ENCODE measurements at places on chromosomes 2 and 18. TPM values are rescaled to one million over a fixed set of nuclear protein-coding genes. Genes with fewer than 3 reads are reported as not detected.

The OR6B3 gene
- total RNA-seq: not detected

The C2orf78 gene
- not detected for total RNA-seq

The SERPINB11 gene
- total RNA-seq: not detected

The FAM237A gene
- total RNA-seq: not detected

The SKA1 gene
- total RNA-seq: 37.5 TPM

The CYTIP gene
- total RNA-seq: 302 TPM

The FBXO48 gene
- total RNA-seq: 1.5 TPM

The VSNL1 gene
- not detected for total RNA-seq

The CYRIA gene
- 0.16 TPM for total RNA-seq

The SYT4 gene
- total RNA-seq: not detected

The EMILIN1 gene
- total RNA-seq: 0.62 TPM

The PPP1R1C gene
- total RNA-seq: not detected

The CIB4 gene
- not detected for total RNA-seq

The GPR35 gene
- 7.6 TPM for total RNA-seq

The VWC2L gene
- total RNA-seq: not detected

GRCh38 chr2:112023707-112024106 is 31.4 kb upstream of the TMEM87B start:
- no peak overlapping the region for H3K27ac ChIP-seq
- H3K36me3 ChIP-seq: no peaks in the 10 kb centered on the region
- no peaks in the 10 kb centered on the region for H3K27me3 ChIP-seq
- no peaks in the 10 kb centered on the region for H3K4me1 ChIP-seq
- DNase-seq: no peak

- peaks cover 9% of the 10 kb centered on the region for H3K4me1 ChIP-seq
- H3K4me3 ChIP-seq: no peak overlapping the region
- H3K36me3 ChIP-seq: no peaks in the 10 kb centered on the region
- H3K27ac ChIP-seq: no peak overlapping the region
- no peak for DNase-seq
- peaks cover 60% of the 10 kb centered on the region for H3K27me3 ChIP-seq
These were observed 269.0 kb downstream of the TCF4 start for GRCh38 chr18:55318951-55319441.

GRCh38 chr2:43519643-43520221 is 76.1 kb downstream of the THADA start:
- no peak for DNase-seq
- peaks cover 15% of the 10 kb centered on the region for H3K4me1 ChIP-seq
- peaks cover 8% of the 10 kb centered on the region for H3K36me3 ChIP-seq
- H3K4me3 ChIP-seq: no peak overlapping the region
- H3K27ac ChIP-seq: no peak overlapping the region
- no peaks in the 10 kb centered on the region for H3K27me3 ChIP-seq

- no peak for DNase-seq
- H3K4me1 ChIP-seq: peaks cover 45% of the 10 kb centered on the region
- H3K36me3 ChIP-seq: peaks cover 41% of the 10 kb centered on the region
- peak overlapping the region; percentile 55 for H3K4me3 ChIP-seq
These were observed 3.8 kb downstream of the CREB1 start for GRCh38 chr2:207533461-207534008.

DNA sequence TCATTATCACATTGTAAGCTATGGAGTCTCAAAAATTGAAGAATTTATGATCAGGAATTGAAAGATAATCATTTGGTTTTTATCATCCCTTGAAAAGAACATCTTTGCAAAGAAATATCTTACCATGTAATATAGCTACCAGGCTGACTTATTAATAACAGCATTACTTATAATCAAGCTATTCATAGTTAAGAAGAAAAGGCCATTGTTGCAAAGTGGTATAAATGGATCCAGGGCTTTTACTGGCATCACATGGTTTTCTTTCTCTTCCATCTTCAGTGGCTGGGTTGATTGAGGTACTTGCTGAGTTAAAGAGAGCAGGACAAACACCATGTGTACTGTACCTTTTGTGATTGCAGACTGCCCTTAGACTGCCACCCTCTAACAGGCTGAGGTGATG is 39.6 kb downstream of the MFSD6 start:
- no peak overlapping the region for H3K4me3 ChIP-seq
- peaks cover 55% of the 10 kb centered on the region for H3K4me1 ChIP-seq
- no peak overlapping the region for H3K27ac ChIP-seq
- no peak for DNase-seq
- peaks cover 15% of the 10 kb centered on the region for H3K36me3 ChIP-seq
- H3K27me3 ChIP-seq: no peaks in the 10 kb centered on the region

- H3K4me1 ChIP-seq: peaks cover 18% of the 10 kb centered on the region
- no peak overlapping the region for H3K4me3 ChIP-seq
- H3K27ac ChIP-seq: no peak overlapping the region
- DNase-seq: no peak
These were observed 3.1 kb upstream of the SPAG16 start for GRCh38 chr2:213281156-213281555.

- no peak overlapping the region for H3K4me3 ChIP-seq
- no peaks in the 10 kb centered on the region for H3K27me3 ChIP-seq
- H3K27ac ChIP-seq: no peak overlapping the region
- no peaks in the 10 kb centered on the region for H3K36me3 ChIP-seq
- DNase-seq: no peak
These were observed 76.0 kb upstream of the SESTD1 start for GRCh38 chr2:179340678-179341077.

GRCh38 chr2:105697781-105698449 is 46.8 kb upstream of the NCK2 start:
- H3K27ac ChIP-seq: no peak overlapping the region
- no peak for DNase-seq
- H3K4me1 ChIP-seq: no peaks in the 10 kb centered on the region
- H3K27me3 ChIP-seq: no peaks in the 10 kb centered on the region
- no peaks in the 10 kb centered on the region for H3K36me3 ChIP-seq

- peak overlapping the region; percentile 97 for H3K27ac ChIP-seq
- peak overlapping the region; percentile 92 for H3K4me3 ChIP-seq
- no peaks in the 10 kb centered on the region for H3K27me3 ChIP-seq
- no peak for DNase-seq
These were observed 1.5 kb upstream of the UGP2 start for GRCh38 chr2:63840081-63840784.

- H3K36me3 ChIP-seq: peaks cover 3% of the 10 kb centered on the region
- no peak for DNase-seq
- no peaks in the 10 kb centered on the region for H3K27me3 ChIP-seq
- no peak overlapping the region for H3K27ac ChIP-seq
- no peak overlapping the region for H3K4me3 ChIP-seq
- H3K4me1 ChIP-seq: peaks cover 5% of the 10 kb centered on the region
These were observed 29.3 kb downstream of the SERPINE2 start for GRCh38 chr2:224009605-224010315.

GRCh38 chr2:227436436-227437174 is 35.4 kb upstream of the AGFG1 start:
- H3K4me1 ChIP-seq: peaks cover 6% of the 10 kb centered on the region
- peaks cover 17% of the 10 kb centered on the region for H3K36me3 ChIP-seq
- DNase-seq: no peak
- H3K27ac ChIP-seq: no peak overlapping the region
- no peaks in the 10 kb centered on the region for H3K27me3 ChIP-seq

- no peak for DNase-seq
- no peak overlapping the region for H3K4me3 ChIP-seq
- H3K27ac ChIP-seq: peak overlapping the region; percentile 57
- H3K36me3 ChIP-seq: peaks cover 12% of the 10 kb centered on the region
- H3K4me1 ChIP-seq: no peaks in the 10 kb centered on the region
- no peaks in the 10 kb centered on the region for H3K27me3 ChIP-seq
These were observed 252.3 kb downstream of the MBD5 start for GRCh38 chr2:148273158-148273691.

GRCh38 chr2:171185941-171186340 is 25.2 kb upstream of the TLK1 start:
- H3K36me3 ChIP-seq: no peaks in the 10 kb centered on the region
- H3K4me3 ChIP-seq: no peak overlapping the region
- peaks cover 5% of the 10 kb centered on the region for H3K27me3 ChIP-seq
- no peak overlapping the region for H3K27ac ChIP-seq

DNA sequence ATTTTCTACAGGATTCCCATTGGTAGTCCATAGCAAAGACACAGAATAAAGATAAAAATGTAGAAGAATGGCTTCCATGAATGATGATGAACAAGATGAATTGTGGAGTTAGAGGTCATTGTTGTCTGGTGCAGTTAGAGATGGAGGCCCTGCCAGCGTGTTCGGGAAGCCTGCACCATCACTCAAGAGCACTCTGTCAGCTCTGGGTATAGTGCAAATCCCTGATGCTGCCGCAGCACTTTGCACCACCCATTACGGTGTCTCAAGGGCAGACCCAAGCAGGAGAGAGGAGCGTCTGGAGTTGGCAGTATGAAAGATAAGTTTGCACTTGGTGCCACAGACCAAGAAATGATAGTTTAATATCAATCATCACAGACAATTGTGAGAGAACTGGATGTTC is 181.6 kb upstream of the CHST9 start:
- H3K36me3 ChIP-seq: no peaks in the 10 kb centered on the region
- H3K4me1 ChIP-seq: no peaks in the 10 kb centered on the region
- no peak overlapping the region for H3K4me3 ChIP-seq
- no peak for DNase-seq
- H3K27ac ChIP-seq: no peak overlapping the region

- H3K27me3 ChIP-seq: no peaks in the 10 kb centered on the region
- no peak for DNase-seq
- no peak overlapping the region for H3K27ac ChIP-seq
- H3K36me3 ChIP-seq: peaks cover 14% of the 10 kb centered on the region
These were observed 38.0 kb upstream of the SLC16A14 start for GRCh38 chr2:230106771-230107170.

DNA sequence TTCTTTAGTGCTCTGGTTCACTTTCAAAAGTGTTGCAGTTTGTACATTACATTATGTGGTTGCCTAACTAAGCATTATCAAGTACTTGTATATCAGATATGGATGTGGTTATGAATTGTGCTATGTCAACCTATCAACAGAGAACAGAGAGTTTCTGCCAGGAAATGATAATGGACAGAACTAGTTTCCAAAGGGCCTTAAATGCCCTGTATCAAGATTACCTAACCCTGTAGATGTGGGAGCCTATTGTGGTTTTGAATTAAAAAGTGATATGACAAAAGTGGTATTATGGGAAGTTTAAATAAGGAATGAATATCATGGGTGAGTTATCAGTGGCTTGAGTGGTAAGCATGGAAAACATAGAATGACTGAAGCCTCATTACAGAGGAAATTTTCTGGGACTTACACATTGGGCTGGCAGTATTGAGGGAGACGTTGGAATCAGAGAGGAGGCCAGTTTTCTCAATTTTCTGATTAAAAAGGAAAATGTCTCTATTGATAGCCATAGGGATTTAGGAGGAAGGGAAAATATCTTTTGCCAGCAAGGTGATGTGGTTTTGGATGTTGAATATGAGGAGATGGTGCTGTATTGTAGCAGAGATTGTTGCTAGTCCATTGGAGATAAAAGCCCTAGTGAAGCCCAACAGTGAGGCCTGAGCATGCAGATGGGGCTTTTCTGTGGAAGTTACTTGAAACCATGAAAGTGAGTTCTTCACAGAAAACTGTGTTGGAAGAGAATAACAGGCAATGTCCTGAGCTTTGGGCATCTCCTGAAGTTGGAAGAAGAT is 140.7 kb downstream of the TTC27 start:
- H3K4me1 ChIP-seq: peaks cover 4% of the 10 kb centered on the region
- DNase-seq: no peak
- no peak overlapping the region for H3K4me3 ChIP-seq
- H3K27ac ChIP-seq: no peak overlapping the region
- H3K36me3 ChIP-seq: peaks cover 13% of the 10 kb centered on the region

GRCh38 chr2:68918497-68918896 is 34.2 kb downstream of the GKN2 start:
- no peaks in the 10 kb centered on the region for H3K4me1 ChIP-seq
- H3K27me3 ChIP-seq: no peaks in the 10 kb centered on the region
- H3K4me3 ChIP-seq: no peak overlapping the region

DNA sequence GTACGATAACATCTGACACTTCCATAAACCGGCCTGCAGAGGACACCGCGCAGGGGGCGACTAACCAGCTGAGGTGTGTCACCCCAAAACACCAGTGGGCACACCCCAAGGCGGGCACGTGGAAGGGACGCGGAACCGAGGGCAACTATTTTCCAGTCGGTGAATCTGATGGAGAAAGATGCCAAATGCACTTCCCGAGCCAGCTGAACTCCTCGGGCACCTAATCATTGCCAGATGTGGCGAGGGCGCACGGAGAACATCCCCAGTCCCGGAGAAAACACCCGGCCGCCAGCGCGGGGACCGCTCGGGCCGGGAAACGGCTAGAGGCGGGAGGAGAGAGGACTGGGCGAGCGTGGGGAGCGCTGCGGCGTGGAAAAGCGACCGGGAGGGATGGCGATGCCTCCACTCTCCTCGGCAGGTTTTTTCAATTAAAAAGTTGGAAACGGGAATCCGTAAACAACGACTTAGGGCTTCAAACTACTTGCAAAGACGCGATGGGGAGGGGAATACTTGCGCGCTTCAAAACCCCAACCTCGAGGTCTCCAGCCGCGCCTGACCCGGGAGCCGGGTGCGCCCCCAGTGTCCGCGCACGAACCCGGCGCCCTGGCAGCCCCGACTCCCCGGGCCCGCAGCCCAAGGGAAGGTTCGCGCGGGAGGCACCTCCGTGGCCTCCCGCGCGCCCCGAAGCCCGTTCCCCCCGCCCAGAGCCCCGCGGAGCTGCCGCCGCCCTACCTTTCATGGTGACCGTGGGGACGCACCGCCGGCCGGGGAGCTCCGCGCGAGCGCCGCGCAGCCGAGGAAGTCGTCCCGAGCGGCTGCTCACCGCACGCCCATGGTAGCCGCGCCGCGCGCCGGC is 497 bp downstream of the COLEC12 start:
- no peaks in the 10 kb centered on the region for H3K36me3 ChIP-seq
- no peak for DNase-seq
- no peak overlapping the region for H3K27ac ChIP-seq
- H3K27me3 ChIP-seq: peaks cover 66% of the 10 kb centered on the region
- no peak overlapping the region for H3K4me3 ChIP-seq

GRCh38 chr2:66899648-66900047 is 464.7 kb downstream of the MEIS1 start:
- no peaks in the 10 kb centered on the region for H3K27me3 ChIP-seq
- H3K4me1 ChIP-seq: no peaks in the 10 kb centered on the region
- no peak overlapping the region for H3K27ac ChIP-seq
- H3K36me3 ChIP-seq: no peaks in the 10 kb centered on the region
- no peak for DNase-seq
- H3K4me3 ChIP-seq: no peak overlapping the region

- DNase-seq: no peak
- no peaks in the 10 kb centered on the region for H3K36me3 ChIP-seq
- peaks cover 6% of the 10 kb centered on the region for H3K4me1 ChIP-seq
- no peak overlapping the region for H3K27ac ChIP-seq
These were observed 83.1 kb downstream of the UPP2 start for GRCh38 chr2:158184556-158185343.

DNA sequence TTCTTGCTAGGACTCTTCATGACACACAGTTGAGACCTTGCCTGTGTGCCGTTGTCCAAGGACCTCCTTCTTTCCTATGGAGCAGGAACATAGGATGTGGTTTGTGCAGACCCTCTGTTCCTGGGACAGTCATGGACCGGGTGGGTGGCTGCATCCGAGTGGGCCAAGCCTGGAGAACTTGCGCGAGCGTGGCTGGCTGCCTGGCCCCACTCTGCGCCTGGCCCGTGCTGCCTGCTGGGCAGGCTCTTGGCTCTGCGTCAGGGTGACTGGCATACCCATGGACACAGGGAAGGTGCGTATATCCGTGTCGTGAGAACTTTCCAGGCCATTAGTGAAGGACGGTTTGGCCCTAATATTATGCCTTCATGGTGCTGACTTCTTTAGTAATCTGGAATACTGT is 68.2 kb downstream of the DCDC2C start:
- no peaks in the 10 kb centered on the region for H3K36me3 ChIP-seq
- no peak overlapping the region for H3K27ac ChIP-seq
- no peaks in the 10 kb centered on the region for H3K4me1 ChIP-seq
- H3K27me3 ChIP-seq: peaks cover 19% of the 10 kb centered on the region

- no peak for DNase-seq
- H3K27ac ChIP-seq: no peak overlapping the region
- H3K27me3 ChIP-seq: no peaks in the 10 kb centered on the region
- no peaks in the 10 kb centered on the region for H3K4me1 ChIP-seq
- H3K4me3 ChIP-seq: no peak overlapping the region
- no peaks in the 10 kb centered on the region for H3K36me3 ChIP-seq
These were observed 11.8 kb downstream of the SYT4 start for GRCh38 chr18:43265465-43265864.
